ENCODE measurements at places on chromosomes 3 and 15. TPM values are rescaled to one million over a fixed set of nuclear protein-coding genes. Genes with fewer than 3 reads are reported as not detected.

- DNase-seq: no peak
These were observed 3.9 kb upstream of the DPP8 start for GRCh38 chr15:65521350-65521749.

DNA sequence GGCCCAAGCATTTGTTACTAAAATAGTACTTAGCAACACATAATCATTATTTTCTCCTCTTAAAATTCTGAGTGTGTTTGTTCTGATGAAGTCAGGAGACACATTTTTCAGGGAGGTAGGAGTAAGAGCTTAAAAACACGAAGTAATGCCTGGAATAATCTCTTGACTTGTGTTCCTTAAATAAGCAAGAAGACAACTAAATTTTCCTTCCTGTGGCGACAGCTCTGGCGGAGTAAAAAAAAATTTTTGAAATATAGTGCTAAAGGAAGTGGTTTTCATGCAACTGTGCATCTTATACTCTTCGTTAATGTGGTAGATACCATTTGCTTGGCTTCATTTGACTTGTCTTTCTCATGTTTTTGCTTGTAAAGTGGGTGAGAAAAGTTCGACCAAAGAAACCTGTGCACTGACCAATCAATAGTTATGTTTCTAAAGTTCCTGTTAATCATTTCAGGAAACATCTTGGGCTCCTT is 11.1 kb upstream of the MBNL1 start:
- DNase-seq: no peak

- DNase-seq: peak; percentile 11
These were observed 70.2 kb upstream of the DGKG start for GRCh38 chr3:186432189-186432588.

- no peak for DNase-seq
These were observed 987 bp downstream of the PRTG start for GRCh38 chr15:55741833-55742497.

GRCh38 chr3:146715170-146715569 is 110.0 kb upstream of the PLSCR5 start:
- DNase-seq: peak; percentile 1

The SNTN gene
- total RNA-seq: not detected

DNA sequence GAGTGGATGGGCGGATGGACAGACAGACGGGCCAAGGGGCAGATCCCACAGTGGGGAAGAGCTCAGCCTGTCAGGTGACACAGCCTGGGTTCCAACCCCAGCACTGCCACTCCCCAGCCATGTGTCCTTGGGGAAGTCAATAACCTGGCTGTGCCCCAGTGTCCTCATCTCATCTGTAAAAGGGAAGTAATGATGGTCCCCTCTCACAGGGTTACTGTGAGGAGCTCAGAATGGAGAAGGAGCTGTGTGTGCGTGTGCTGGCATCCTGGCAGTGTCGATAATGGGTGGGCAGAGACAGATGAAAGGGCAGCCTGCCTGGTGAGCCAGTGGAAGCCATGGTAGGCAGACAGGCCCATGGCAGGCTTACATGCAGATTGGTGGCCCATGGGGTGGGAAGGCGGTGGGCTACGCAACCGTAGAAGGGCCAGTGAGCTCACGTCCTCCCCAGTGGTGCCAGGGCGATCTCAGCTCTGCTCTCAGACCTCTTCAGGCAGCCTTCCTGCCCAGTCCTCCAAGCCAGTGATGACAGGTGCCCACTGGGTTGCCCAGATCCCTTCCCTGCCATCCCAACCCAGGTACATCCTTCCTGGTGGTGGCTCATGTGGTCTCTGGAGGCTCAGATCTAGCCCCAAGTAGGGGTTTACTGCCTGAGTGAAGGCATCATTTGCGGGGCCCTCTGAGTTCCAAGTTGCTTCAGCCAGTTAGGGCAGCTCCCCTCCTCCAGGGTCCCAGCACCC is 2.3 kb upstream of the DNAJB8 start:
- no peak for DNase-seq

The LRRN1 gene
- under 0.01 TPM for total RNA-seq

GRCh38 chr3:108124337-108125152 is 33.7 kb upstream of the CD47 start:
- no peak for DNase-seq

GRCh38 chr3:23775254-23775909 is 30.4 kb upstream of the UBE2E1 start:
- DNase-seq: no peak

- DNase-seq: peak; percentile 96
These were observed 168.9 kb downstream of the KLHL25 start for GRCh38 chr15:85625856-85626255.

All from IMR-90 (cell line).